ENCODE measurements at places on chromosomes 16 and 17.

DNA sequence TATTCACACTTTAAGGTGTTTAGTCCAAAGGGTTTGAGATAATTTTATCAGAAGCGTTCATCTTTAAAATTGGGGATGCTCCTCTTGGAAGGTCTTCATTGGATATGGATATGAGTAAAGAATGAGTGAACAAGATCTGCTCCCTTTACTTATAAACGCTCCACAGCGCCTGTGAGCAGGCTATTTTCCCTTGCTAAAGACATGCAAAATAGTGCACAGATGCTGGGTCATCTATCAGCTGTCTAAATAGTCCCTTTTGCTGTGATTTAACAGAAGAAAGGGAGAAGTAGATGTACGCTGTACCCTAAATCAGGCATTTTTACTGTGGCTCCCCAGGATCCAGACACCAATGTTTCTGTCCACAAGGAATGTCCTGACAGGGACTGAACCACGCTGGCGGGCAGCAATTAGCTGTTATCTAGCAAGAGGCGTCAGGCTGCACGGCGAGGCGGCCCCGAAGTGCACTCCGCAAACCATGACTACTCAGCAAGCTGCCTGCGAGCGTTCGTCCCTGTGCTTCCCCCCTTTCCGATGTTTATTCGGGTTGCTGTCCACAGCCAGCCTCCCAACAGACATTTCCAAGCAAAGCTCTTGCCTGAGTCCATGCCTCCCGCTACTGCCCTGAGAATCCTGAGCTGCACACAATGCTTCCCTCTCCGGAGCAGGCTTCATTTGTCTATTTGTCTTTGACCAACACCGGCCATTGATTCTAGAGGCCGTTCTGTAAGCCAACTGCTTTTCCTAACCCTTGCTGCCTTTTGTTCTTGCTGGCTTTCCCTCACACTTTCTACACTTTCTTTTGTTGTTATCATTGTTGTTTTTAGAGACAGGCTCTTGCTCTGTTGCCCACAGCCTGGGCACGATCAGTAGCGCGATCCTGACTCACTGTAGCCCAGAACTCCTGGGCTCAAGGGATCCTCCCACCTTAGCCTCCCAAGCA lies 55.7 kb upstream of the CNEP1R1 start:
- no peak for DNase-seq

DNA sequence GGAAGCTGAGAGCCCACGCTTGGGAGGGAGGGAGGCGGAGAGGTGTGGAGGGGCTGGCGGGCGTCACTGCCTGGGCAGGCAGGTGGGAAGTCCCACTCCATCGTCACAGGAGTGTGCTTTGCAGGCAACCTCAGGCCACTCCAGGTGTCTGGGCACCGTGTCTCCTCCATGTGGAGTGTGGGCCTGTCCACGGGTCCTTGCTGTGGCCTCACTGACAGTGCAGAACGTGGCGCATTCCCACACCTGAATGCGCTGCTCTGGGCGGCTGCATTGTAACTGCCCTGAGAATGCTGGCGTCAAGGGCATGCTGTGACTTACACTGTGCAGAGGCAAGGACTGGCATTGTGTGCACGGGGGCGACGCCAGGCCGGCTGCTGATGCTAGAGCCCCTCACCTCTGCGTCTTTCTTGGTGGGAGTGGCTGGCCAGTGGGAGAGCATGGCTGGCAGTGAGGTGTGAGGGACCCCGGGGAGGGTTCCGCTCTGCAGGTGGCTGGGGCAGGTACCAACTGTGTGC lies 66.4 kb downstream of the BANP start:
- no peak for DNase-seq

- DNase-seq, result no peak
Measured at GRCh38 chr16:72785886-72786285, 262.0 kb downstream of the ZFHX3 start.

- DNase-seq, result no peak
Measured at GRCh38 chr17:57536289-57536688, 208.8 kb downstream of the CCDC182 start.

DNA sequence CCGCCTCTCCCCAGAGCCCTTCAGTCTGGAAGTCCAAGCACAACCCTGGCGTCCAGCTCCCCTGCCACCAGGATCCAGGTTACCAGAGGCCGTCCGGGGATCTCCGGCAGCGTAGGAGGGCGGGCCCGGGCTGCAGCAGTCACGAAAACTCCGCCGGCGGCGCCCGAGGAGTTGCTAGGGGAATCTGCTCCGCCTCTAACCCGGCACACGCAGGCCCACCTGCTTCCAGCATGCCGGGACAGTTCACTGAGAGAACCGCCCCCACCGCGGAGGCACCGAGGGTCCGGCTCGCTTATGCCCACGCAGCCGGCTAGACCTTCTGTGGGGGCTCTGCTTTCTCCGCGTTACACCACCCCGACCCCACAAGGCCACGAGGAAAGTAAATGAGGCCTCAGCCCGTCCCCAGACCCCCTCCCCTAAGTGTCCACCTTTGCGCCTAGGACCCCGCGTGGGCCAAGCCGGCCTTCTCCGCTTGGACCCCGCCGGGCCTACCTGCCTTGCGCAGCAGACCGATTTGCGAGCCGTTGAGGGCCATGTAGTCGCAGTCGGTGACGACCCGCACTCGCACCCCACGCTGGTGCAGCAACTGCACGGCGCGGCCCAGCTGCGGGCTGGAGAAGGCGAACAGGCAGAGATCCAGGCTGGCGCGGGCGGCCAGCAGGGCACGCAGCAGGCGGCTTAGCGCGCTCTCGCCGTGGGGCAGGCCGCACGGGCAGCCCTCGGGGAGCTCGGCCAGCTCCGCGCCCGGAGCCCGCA lies 587 bp downstream of the PLD6 start:
- DNase-seq, result peak; percentile 28

- no peak for DNase-seq
Measured at GRCh38 chr17:73542323-73542722, 101.9 kb downstream of the SDK2 start.

- DNase-seq, result no peak
Measured at GRCh38 chr17:48488548-48489106, 42.2 kb downstream of the HOXB1 start.

- no peak for DNase-seq
Measured at GRCh38 chr17:73984941-73985340, 218.5 kb upstream of the RPL38 start.

DNA sequence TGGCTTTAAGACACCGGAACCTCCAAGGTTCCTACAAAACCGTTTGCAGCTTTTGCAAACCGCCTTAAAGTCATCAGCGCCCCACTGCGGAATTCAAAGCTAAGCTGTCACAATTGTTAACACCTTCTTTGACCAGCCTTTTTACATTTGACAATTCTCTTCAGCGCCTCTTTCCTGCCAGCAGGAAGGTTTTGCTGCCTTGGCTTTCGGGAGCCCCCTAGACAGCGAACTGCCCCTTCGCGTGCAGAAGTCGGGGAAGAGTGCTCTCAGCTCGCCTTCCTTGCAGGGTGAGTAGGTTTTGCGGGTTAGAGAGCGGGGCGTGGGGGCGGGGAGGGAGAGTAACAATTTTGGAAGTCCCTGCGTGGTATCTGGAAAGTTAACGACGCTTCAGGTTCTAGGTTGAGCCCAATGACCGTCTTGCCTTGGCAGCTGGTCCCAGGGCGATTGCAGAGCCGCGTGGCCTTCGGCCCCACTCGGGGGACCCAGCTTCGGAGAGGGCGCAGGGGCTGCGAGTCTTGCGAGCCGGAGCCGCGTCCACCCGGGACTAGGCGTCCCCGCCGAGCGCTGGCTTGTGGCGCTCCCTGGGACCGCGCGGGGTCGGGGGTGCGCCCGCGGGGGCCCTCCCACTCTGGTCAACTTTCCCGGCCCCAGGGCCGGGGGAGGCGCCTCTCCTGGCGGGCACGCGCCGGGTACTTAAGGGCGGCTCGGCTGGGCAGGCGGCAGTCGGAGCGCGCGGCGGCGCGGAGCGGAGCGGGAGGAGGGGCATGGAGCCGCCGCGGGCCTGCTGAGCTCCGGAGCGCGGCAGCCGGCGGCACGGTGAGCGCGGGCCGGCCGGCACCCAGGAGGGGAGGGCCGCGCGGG lies at the start of gene HAS3:
Gene HAS3, plus strand, starts transcription at position 153 of the 861 bp plus-strand sequence. CDS start 3,743 bp downstream, outside the sequence.
- DNase-seq, result no peak
